Stimulated activated CD4-positive, alpha-beta T cell treated with anti-CD3 and anti-CD28 coated beads, Interleukin-12 subunit alpha, Interleukin-12 subunit beta, amount 100 ng/mL, for 24 hours (primary cell): ENCODE measurements at places on chromosomes 12 and 14.

- DNase-seq: no peak
Measured at GRCh38 chr12:15956413-15957185, 45.5 kb downstream of the DERA start.

DNA sequence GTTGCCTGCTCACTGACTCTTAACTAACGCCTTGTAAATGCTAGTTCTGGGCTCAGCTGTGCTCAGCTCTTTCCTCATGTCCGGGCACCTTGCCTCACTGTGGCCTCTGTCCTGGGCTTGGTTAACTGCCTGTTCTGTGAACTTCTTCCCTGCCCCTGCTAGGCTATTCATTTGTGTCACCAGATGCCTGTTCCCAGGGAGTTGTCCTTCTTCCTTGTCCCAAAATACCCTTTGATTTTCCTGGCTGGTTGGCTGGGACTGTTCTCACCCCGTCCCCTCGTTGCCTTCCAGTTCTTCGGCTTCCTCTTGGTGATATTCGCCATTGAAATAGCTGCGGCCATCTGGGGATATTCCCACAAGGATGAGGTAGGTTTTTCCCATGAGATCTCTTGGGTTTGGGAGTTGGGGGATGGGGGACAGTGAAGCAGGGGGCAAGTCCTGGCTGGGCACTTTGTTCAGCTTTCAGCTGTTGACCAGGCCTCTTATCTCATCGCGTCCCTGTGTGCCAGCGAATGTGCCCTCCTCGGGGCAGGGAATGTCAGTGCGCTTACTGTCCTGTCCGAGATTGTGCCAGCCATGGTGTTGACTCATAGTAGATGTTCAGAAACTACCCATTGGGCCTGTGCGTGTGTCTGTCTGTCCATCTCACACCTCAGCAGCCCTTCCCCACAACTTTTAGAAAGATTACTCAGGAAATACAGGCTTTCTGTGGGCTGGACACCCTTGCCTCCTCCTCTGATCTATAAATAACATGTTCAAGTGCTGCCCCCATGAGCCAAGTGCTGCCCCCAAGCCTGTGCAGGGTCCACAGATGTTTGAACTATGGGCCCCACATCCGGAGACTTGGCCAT, 33.1 kb downstream of the CD9 start:
- DNase-seq: no peak

DNA sequence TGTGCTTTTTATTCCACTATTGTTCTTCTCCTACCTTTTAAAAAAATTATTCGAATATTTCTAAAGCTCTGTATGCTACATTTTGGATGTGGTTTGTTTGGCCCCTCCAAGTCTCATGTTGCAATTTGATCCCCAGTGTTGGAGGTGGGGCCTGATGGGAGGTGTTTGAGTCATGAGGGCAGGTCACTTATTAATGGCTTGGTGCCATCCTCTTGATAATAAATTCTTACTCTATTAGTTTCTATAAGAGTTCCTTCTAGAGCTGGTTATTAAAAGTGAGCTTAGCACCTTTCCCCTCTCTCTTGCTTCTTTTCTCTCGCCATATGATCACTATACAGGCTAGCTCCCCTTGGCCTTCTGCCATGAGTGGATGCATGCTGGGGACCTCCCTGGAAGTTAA, 445.6 kb upstream of the PDE3A start:
- DNase-seq: no peak

- no peak for DNase-seq
Measured at GRCh38 chr12:78455991-78456390, 408.6 kb upstream of the SYT1 start.

- DNase-seq: no peak
Measured at GRCh38 chr12:117359029-117359845, 2.2 kb downstream of the NOS1 start.

GRCh38 chr14:52328276-52328675, 14.2 kb downstream of the PTGER2 start:
- DNase-seq: no peak

DNA sequence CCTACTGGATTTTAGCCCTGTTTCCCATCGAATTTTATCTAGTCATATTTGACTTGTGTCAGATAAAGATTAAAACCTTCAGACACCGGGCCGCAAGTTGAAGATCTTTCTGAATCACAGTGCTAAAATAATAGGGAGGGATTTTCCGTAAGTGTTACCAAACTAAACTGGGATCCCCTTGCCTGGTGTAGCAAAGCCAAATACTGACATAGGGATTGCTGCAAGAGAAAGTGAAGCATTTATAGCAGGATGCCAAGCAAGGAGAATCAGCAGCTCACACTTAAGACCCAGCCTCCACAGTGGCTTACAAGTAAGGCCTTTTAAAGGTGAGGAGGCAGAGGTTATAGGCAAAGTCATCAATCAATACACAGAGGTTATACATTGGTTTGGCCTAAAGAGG, 147.4 kb downstream of the AKAP6 start:
- DNase-seq: no peak

GRCh38 chr12:78248321-78248720, 417.6 kb downstream of the NAV3 start:
- DNase-seq: no peak

DNA sequence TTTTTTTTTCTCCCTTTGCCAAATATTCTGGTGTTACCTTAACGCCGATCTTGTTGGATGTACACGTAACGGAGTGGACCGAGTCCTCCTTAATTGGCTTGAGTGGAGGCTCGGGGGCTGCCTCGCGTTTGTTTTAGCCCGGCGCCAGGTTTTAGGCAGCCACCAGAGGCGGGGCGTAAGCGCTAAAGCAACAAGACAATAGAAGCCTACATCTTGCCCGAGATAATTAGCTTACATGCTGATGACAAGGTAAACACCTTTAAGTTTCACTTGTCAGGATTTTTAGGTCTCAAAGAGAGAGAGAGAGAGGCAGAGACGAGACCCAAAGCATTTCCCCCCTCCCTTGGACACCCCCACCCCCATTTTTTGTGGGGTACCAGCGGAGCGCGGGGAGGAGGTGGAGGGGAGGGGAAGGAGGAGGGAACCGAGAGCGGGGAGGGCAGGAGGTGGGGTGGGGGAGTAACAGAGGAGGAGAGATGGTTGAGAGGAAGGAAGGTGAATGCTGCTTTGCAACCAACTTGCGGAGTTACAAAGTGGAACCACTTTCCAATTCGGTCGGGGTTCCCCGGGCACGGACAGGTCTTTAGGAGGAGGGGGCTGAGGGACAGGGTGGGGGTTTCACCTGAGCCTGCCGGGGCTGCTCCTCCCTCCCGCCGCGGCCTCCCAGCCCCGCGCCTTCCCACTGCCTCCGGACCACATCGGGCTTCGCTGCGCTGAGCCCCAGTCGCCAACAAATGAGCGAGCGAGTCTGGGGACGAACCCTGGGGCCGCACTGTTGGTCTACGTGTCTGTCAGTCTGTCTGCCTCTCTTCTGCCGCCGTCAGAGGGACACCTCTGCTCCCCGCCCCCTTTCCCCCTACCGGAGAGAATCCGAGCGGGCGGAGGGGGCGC, at the start of gene NKX2-1:
NKX2-1 (minus strand) TSS at position 802 of the 891 bp plus-strand sequence; CDS start at position 699, 103 bp downstream.
- no peak for DNase-seq

- no peak for DNase-seq
Measured at GRCh38 chr14:74636424-74637177, 24.6 kb upstream of the LTBP2 start.

- no peak for DNase-seq
Measured at GRCh38 chr14:96098309-96098998, 59.3 kb downstream of the C14orf132 start.

GRCh38 chr14:96741151-96741977, 55.8 kb upstream of the VRK1 start:
- peak; percentile 72 for DNase-seq

GRCh38 chr12:120413901-120414695, 23.8 kb upstream of the COX6A1 start:
- no peak for DNase-seq

DNA sequence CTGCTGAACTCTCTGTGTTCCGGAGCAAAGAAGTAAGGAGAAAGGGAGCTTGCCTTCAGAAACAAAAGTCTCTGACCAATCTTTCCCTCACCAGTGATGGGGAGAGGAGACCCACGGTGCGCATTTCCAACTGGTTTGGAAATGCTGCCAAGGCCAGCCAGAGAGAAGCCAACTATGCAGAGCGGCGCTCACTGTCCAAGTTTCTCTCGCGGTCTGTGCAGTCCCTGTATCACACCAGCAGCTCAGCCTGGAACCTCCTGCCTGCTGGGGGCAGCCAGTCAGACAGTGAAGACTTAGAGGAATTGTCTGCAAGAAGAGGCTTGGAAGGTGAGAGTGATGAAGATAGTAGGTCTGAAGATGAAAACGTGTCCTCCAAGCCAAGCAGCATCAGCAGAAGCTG, 206.2 kb downstream of the NAV3 start:
- DNase-seq: no peak

GRCh38 chr12:111596985-111597830, 1.9 kb downstream of the ATXN2 start:
- no peak for DNase-seq

DNA sequence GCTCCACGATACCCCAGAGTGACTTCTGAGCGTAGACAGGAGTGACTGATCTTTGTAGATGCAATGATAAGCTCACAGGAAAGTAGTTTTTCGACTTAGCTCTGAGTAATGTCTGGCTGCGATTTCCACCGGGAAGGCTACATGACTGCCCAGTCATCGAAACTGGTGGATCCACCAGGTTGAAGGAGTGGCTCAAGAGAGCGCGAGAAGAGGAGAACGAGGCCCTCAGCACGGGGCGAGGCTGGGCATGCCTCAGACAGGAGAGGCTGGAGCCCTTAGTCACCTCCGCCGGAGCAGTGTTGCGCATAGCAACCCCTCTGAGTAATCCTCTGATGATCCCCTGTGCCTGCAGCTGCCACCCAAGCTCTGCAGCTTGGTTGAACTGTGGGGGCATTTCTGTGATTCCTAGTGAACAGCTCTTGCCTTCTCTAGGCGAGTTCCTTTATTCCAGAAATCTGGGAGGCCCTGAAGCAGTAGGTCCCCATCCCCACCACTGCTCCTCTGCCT, 25.6 kb downstream of the ELK3 start:
- no peak for DNase-seq

GRCh38 chr12:81779216-81779615, 20.1 kb upstream of the PPFIA2 start:
- no peak for DNase-seq

- no peak for DNase-seq
Measured at GRCh38 chr12:113087193-113087592, 30.7 kb downstream of the DTX1 start.

DNA sequence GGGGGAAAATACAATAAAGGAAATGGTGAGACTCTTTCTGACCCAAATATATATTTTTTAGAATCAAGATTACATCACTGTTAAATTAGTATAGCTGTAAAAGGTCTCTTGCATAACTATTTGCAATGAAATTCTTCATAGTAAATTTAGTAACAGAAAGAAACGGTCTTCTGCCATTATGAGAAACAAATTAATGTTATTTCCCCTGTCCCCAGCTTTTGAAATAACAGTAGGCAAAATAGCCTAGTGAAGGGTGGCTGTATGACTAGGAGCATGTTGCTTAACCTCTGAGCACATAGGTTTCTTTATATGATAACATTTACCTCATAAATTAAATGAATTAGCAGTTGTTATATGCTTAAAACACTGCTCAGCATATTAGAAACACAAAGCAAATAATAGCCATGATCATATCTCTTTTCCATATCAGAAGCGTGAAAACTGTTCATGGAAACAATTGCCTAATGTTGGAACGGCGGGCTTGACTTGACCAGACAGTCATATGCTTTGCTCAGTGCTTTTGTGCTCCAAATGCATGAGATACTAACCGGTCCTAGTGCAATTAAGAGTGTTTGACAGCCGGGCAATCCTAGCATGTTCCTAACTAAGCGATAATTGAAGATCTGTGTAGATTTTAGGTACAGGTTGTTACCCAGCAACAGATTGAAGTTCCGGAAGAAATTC, 24.0 kb downstream of the BHLHE41 start:
- DNase-seq: no peak

- no peak for DNase-seq
Measured at GRCh38 chr14:90429754-90430153, 32.9 kb downstream of the CALM1 start.

DNA sequence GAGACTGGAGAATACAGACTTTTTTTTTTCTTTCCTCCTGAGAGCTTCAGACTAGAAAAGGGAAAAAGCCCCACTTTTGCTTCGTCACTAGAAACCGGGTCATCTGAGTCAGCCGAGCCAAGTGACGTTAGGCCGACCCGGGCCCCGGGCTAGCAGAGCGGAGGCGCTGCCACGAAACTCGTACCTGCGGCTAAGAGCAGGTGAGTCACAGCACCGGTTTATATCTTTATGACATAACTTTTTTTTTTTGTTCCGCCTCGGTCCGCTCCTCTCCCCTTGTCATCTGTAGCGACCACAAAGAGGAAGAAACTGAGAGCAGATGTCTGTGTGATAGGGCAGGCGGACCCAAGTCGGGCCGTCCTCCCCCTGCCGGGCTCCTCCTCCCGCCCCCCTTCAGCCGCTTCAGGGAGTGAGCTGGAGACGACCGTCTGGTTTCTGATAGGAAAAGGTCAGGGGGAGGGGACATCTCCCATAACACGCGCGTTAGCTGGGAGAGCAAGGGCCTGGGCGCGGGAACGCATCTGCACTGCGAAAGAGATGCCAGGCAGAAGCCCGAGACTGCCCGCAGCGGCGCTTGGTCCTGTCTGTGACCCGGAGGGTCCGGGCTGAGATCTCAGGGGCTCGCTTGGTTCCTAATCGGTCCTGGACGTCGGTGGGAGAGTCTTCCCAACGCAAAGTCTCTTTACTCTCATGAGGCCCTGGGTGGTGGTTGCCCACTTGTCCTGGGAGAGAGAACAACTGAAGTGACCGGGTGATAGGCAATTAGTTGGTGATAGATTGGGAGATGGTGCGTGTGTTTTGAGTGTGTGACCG, 586 bp downstream of the TTC6 start:
- DNase-seq: peak; percentile 65

GRCh38 chr14:105760691-105761344, 234.4 kb downstream of the TMEM121 start:
- no peak for DNase-seq

DNA sequence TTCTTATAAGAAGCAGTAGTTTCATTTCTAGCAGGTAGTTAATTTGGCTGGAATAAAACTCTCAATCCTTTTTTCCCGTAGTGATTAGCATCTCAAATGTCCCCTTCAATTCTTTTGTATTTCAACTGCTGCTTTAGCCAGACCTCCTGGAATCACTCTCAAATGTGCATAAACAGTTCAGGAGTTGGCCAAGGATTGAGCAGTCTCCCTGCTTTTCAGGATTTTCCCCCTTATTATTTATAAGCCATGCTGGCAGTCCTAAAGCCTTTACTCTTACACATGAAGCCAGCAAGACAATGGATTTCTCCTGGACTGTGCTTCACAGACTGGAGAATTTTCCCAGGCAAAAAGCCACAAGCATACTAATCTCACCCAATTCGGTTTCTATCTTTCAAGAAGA, 950.1 kb downstream of the VRK1 start:
- no peak for DNase-seq

DNA sequence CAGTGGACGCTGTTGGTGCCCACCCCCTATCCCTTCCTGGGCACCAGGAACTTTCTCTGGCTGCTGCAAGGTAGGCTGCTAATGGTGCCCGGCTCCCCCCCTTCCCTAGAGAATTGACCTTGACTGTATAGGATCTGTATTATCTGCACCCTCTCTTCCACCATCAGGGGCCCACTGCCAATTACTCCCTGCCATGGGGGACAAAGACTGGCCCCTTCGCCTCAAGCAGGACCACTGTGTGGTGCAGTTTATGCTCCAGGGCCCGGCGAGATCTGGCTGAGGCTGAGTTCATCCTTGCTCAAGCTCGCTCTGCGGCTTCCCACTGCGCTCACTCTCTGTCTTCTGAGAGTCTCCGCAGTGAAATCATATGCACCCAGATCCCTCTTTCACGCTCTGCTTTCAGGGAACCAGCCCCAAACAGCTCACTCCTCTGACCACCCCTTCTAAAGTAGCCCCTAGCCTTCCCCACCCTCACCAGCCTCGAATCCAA, 95.2 kb downstream of the LGMN start:
- no peak for DNase-seq

GRCh38 chr14:74977901-74978385, 22.5 kb upstream of the PGF start:
- DNase-seq: no peak
